ENCODE measurements at places on chromosomes 1 and 21.

- DNase-seq = no peak
Observed at GRCh38 chr1:106554294-106554693, 502.2 kb upstream of the PRMT6 start.

DNA sequence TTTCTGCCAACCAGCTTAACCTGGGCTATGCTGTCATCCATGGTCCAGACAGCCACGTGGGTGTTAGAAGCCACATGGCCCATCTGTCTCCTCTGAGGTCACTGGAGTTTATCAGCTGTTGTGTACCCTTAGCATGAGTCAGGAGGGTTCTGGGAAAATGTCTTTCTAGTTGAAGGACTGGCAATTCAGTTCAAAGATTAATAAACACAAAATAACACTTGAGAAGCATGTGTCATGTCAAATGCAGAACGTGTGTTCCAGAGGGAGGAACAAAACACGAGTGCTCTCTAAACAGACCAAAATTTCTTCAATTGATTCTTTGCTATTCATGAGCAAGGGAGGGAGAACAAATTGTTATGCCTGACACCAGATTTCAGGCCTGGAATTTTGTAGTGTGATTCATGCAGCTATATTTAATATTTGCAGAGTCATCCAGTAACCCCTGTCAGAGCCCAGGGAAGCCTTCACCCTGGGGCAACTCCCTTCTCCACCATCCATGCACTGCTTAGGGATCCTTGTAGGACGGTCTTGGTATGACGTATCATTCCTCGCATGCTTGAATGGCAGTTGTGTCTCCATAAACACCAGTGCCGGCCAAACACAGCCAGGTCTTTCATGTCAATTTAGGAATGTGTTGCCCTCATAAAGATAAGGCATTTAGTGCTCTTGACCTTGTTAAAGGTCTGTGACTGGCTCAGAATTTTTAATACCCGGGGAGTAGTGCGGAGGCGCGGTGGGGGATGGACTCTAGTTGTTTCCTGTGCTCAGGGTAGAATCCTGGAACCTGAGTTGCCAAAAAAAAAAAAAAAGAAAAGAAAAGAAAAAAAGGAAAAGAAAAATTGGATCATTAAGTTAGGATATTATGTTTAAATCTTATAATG, 27.7 kb upstream of the DYRK1A start:
- no peak for DNase-seq

DNA sequence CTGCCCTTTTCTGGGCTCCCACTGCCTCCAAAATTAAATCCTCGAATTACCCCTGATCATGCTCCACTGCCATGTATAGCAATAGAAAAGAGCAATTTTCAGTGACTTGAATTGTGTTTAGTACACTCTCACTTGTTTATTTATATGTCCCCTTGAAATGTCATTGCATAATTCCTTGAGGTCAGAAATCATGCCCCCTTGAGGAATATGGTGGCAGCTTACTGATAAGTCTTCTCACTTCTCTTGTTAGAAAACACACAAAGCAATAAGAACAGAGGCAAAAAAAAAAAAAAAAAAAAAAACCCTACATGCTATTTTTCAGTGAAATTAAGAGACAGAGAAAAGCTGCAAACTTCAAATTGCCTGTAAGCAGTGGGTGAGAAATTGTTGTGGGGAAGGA, 37.5 kb downstream of the GPR88 start:
- no peak for DNase-seq

DNA sequence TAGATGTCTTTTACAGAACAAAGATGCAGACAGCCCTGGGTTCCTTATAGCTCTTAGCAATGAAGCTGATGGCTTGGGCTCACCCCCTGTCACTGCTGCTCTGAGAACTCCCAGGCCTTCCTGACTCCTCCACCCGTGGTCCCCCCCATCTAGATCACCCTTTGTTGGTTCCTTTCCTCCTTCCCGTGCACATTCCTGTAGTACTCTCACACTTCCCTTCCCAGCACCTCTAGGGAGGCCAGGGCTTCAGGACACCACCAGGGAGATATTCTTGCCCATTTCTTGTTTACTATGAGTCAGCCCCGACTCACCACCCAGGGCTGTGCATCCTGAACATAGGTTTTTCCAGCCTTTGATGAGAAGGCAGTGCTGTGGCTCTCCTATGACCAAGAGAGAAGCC, 14.4 kb upstream of the NOS1AP start:
- DNase-seq = no peak

- DNase-seq = no peak
Observed at GRCh38 chr1:41101950-41102607, 80.6 kb upstream of the SLFNL1 start.

DNA sequence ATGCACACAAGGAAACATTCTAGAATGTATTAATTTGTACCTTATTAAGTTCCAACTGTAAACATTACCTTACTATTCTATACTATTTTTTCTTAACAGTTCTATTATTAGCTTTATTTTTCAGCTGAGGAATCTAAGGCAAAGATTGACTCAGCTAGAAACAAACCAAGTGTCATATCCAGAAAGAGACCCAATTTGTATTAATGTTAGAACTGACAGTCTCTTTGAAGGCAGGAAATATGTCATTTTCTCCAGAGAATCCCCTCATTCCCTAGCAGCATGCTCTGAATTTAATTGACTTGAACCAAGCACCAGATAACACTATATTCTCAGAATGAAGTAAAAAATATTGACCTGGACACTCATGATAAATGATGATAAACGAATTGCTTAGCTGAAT, 81.4 kb upstream of the PLPPR5 start:
- no peak for DNase-seq

- no peak for DNase-seq
Observed at GRCh38 chr1:153598309-153599172, 14.4 kb downstream of the S100A16 start.

- DNase-seq = no peak
Observed at GRCh38 chr1:19028110-19028509, 71.6 kb upstream of the IFFO2 start.

- DNase-seq = no peak
Observed at GRCh38 chr1:14392859-14393365, 205.6 kb upstream of the KAZN start.

DNA sequence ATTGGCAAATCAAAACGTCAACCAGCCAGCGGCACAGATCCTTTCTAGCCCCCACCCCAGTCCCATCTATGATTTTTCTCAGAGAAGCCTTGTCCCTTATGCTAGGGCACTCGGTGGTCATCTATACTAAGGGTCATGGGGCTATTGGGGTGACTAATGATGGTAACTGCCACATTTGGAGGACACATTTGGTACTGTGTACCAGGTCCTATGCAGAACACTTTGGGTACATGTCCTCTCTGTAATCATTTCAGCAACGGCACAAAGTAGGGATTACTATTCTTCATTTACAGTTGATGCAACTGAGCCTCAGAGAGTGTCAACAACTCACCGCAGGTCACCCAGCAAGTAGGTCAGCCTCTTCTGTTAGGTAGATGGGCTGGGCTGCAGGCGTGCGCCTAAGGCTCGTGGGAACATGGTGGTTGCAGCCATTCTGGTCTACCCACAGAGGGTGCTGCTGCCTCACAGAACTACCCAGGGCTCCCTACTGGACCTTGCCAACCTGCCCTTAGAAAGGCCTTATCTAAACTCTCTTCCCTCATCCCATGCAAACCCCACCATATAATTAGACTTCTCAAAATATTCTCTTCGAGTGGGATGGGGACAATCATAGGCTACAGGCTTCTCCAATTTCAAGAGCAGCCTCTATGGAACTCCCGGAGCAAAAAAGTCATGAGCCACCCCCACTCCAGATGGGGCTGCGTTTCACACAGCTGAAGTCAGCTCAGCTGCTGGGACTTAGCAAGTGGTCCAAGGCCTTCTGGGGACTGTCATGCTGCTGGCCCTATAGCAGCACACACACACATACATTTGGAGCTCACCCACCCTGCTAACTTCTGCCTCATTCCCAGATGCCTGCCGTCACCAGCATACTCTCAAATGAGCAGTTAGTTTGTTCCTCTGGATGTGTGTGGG, 5.8 kb upstream of the SDHB start:
- no peak for DNase-seq

- DNase-seq = no peak
Observed at GRCh38 chr1:235933017-235933765, 66.5 kb upstream of the LYST start.

DNA sequence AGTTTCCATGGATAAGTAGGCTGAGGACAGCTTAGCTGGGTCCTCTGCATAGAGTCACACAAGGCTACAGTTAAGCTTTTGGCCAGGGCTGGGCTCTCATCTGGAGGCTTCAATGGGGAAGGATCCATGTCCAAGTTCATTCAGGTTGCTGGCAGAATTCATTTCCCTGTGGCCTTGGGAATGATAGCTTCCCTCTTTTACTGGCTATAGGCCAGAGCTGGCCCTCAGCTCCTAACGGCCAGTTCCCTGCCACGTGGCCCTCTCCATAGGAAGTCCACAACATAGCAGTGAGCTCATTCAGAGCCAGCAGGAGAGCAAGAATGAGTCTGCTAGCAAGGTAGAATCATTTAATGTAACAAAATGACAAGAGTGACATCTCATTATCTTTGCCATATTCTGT, 15.1 kb upstream of the PODN start:
- DNase-seq = no peak

DNA sequence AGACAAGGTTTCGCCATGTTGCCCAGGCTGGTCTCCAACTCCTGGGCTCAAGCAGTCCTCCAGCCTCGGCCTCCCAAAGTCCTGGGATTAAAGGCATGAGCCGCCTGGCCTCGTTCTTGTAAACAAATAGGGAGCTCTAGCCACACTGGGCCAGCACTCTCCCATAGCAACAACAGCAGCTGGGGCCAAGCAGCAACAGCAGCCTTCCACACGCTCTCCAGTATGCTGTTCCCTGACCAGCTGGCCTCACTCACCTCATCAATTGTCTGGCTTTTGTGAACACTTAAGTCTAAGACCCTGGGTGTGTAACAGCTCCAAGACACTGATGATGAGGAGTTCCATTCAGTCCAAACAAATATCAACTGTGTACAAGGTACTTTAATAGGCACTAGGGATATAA, 16.9 kb upstream of the GLIS1 start:
- no peak for DNase-seq

DNA sequence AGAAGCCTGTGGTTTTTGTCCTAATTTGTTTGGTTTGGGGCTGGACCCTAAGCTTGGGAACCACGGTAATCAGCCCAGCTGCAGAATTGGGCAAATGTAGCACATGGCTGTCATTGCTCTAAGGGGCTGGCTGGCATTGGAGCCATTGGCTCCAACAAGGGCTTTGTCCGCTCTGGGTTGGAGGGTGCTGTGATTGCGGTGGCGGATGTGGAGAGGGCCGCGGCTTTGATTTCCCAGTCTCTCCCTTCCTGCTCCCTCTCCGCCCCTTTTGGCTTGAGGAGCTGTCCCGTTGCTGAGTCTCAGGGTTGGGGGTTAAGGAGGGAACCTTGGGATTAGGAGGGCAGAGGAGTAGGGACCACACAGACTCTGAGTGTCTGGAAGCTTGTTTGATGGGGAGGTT, 91.7 kb upstream of the CD34 start:
- DNase-seq = no peak

- DNase-seq = no peak
Observed at GRCh38 chr1:64171797-64172281, 31.6 kb upstream of the UBE2U start.

DNA sequence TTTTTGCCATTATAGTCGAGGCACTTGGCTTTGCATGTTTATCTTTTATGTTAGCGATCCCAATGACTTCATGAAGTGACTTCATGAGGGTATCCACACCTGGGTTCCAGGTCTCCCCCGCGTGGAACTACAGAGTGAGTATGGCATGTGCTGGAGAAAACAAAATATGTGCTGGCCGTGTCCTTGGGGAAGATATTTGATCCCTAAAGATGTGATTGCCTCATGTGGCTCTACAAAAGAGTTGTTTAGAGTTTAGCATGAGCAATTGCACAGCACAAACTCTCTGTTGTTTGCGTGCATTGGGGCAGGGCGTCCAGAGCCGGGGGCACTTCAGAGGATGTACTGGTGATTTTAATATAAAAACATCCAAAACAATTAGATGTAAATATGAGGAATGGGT, 4.8 kb downstream of the IL10RB start:
- DNase-seq = no peak

- no peak for DNase-seq
Observed at GRCh38 chr1:107677697-107678096, 287.3 kb downstream of the VAV3 start.

- no peak for DNase-seq
Observed at GRCh38 chr21:14358775-14359174, 24.2 kb downstream of the HSPA13 start.

- no peak for DNase-seq
Observed at GRCh38 chr21:38179511-38179910, 77.3 kb upstream of the KCNJ15 start.

- DNase-seq = no peak
Observed at GRCh38 chr1:11693917-11694316, 2.4 kb downstream of the DRAXIN start.

- no peak for DNase-seq
Observed at GRCh38 chr1:201123866-201124265, 3.1 kb downstream of the ASCL5 start.

DNA sequence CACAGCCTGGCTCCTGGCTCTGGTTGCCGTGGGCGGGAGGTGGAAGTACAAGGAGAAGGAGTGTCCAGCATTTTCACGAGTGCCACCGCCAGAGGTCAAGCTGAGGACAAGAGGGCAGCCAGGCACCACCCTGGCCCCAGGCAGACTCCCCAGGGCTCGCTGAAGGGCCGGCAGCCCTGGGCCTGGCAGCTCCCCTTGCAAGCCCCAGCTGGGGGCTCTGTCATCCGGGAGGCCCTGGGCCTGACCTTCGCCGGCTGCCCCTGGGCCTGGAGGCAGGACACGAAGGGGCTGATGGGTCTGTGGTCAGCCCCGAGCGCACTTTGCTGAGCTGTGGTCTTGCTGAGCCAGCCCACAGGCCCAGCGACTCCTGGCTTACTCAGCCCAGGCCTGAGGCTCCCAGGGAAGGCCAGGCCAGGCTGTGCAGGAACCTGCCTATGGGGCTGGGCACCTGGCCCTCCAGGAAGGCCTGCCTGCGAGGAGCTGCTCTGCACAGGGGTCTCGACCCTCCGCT, 74.8 kb downstream of the MORN1 start:
- no peak for DNase-seq

DNA sequence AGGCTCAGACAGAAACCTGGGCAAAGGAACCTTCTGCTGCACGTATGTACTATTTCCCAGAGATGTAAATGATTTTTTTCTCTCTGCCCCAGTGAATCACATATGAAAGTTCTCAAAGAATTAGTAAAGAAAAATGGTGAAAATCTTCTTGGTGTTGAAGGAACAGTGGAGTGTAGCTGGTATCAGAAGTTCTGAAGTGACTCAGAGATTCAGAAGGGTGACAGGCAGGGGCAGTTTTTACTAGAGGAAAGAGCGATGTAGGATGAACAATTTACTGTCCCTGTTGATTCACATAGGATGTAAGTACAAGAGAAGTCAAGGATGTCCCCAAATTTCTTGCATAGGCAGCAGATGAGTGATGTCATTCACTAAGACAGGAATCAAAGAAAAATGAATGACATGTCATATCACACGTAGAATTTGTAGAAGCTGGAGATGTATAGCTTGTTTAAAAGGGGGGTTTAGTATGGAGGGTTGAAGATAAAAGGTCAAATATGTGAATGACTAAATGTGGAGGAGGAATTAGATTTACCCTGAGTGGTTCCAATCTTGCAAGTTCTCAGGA, 26.4 kb downstream of the WLS start:
- DNase-seq = no peak

Data from naive thymus-derived CD4-positive, alpha-beta T cell (primary cell).